ENCODE measurements at places on chromosomes 3 and 15.

- DNase-seq, result no peak
These were observed 44.7 kb downstream of the ATP11B start for GRCh38 chr3:182837855-182838454.

GRCh38 chr15:74798388-74799254, 14.0 kb upstream of the LMAN1L start:
- DNase-seq, result no peak

GRCh38 chr15:84937144-84937543, 44.5 kb upstream of the PDE8A start:
- no peak for DNase-seq

DNA sequence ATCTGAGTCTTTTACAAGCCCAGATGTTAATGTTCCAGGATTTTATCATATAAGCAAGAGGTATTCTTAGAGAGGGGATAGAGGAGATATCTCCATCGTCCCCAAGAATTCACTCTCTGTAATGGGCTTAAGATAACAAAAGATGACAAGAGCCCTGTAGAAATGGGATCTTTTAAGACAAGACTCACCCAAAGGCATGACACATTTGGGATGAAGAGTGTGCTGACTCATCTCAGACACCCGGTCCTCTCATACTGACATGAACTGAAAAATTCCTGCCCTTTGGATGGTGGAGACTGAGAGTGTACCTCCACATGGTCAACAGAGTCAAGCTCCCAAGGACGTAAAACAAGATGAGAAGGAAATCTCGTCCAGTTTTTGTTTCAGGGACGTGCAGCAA, 11.0 kb downstream of the LEKR1 start:
- DNase-seq, result no peak

Measured in dorsolateral prefrontal cortex (tissue), 122 donors.